ENCODE measurements at places on chromosomes 12 and 14.

DNA sequence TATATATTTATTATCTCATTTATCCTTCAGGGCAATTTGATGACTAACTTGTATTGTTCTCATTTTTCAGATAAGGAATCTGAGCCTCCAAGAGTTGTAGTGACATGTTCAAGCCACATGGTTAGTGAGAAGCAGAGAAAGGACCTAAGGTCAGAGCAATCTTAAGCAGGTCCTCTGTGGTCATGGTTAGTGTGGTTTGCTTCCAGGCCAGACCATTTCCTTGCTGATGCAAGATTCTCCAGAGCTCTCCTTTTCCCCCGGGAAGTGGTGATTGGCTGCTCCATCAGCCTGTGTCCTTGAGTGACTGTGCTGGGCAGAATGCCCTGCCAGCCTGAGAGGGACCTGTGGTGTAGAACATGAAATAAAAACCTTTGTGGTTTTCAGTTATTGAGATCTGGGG lies 141.3 kb downstream of the KTN1 start:
- DNase-seq, result no peak

GRCh38 chr12:60035835-60036234 lies 440.0 kb downstream of the SLC16A7 start:
- no peak for DNase-seq

- peak; percentile 67 for DNase-seq
Measured at GRCh38 chr12:122834921-122835749, at the start of gene HIP1R. Gene HIP1R, plus strand, starts transcription at chr12:122835457. Its CDS starts 94 bp downstream, at chr12:122835551.

DNA sequence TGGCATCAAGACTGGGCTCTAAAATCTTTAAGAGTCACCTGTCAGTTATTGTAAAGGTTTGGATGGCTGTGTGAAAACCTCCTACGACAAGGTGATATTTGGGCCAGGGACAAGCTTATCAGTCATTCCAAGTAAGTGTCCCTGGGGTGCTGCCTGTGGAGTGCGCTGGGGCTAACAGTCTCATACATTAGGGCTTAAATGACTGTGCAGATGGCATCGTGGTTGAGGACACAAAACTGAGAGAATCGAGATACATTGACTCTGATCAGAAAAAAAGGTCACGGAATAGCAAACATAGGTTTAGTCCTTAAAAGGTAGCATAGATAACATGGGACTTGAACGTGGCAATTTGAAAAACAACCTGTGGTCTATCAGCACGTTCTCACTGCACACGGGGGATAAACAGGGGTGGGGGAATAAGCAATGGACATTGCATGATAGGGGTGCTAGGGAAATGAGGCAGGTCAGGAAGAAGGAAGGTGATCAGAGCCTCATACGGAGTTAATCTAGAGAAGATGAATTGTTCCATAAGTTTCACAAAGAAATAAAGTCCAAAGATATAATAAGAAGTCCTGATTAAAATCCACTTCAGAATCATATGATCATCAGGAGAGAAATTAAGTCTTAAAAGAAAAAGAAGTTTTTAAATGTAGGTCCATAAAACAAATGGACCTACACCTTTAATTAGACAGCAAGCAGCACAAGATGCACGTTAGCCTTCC lies 100.3 kb downstream of the DAD1 start:
- DNase-seq, result no peak

DNA sequence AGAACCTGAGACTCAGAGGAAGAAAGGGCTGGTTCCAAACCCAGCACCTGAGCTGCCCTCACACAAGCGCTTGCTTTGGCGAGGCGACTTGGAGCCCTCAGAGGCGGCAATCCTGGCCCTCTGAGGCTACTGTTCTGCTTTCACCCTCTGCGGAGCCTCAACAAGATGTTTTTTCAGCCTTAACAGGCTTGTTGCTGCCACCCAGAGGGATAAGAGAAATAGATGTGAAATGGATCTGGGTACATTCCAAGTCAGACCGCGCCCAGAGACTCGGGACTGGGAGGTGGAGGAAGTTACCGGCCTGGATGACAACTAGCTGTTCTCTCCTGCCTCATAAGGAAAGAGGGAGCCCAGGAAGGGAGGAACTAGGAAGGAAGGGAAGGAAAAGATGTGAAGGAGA lies 89.6 kb downstream of the TTC7B start:
- DNase-seq, result no peak

- DNase-seq, result no peak
Measured at GRCh38 chr14:61542848-61543790, 152.2 kb upstream of the HIF1A start.

- no peak for DNase-seq
Measured at GRCh38 chr12:78802593-78802992, 62.0 kb upstream of the SYT1 start.

GRCh38 chr12:88571543-88571942 lies 8.7 kb downstream of the KITLG start:
- DNase-seq, result no peak

- no peak for DNase-seq
Measured at GRCh38 chr12:99093166-99093565, 448.1 kb downstream of the APAF1 start.

GRCh38 chr14:56501909-56502530 lies 77.6 kb upstream of the TMEM260 start:
- DNase-seq, result no peak

DNA sequence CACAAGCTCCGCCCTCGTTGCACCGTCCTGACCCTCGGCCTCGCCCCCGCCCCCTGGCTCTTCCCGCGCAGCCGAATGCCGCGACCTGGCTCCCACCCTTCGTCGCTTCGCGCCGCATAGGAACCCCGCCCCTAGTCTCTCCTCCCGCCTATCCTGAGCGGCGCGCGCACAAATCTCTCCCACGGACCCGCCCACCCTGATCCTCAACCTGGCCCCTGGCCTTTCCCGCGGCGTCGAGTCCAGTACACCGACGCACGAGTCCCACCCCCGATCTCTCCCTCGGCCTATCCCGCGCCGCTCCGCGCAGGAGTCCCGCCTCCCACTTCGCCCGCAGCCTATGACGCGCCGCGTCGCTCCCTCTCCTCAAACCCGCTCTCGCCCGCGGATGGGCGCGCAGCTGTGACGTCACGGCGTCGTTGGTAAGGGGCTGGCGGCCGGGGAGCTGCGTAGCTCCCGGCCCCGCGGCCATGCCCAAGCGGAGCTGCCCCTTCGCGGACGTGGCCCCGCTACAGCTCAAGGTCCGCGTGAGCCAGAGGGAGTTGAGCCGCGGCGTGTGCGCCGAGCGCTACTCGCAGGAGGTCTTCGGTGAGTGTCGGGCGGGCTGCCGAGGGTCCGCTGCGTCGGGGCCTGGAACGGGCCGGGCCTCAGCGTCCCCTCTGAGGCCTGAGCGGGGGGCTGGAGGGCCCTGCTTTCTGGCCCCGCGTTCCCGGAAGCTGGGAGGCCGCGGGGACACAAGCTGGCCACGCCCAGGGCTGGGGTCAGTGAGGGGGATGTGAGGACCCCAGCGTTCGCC lies at the start of gene SIVA1:
Gene SIVA1 (plus strand): TSS at position 413 of the 793 bp plus-strand sequence. CDS start 55 bp downstream, at position 468.
- DNase-seq, result peak; percentile 100

- DNase-seq, result no peak
Measured at GRCh38 chr14:65769151-65769550, 356.6 kb downstream of the FUT8 start.

DNA sequence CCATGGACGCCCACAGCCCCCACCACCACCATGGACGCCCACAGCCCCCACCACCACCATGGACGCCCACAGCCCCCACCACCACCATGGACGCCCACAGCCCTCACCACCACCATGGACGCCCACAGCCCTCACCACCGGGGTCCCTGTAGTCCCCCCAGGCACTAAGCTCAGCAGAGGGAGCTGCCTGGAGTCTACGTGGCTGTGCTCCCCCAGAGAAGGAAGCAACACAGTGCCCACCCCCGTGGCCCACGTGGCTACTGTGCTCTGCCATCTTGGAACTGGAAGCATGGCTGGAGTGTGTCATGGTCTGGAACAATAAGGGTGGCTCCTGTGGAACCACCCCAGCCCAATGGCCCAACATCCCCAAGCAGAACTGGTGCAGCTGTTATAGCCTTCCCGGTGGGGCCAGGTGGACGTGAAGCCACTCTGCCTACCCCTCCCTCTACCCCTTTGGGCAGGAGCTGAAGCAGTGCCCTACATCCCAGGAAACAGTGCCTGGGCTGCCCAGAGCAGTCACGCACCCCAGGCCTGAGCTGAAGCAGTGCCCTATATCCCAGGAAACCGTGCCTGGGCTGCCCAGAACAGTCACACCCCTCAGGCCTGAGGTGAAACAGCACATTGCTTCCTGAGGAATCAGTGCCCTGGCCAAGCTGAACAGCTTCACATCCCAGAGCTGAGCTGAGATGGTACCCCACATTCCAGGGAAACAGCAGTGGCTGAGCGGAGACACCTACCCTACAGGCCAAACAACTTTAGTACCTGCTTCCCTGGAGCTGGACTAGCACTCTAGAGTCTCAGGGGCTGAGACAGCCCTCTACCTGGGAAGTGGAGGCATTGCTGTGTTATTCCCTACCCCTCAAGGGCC lies 9.0 kb upstream of the SFSWAP start:
- no peak for DNase-seq

DNA sequence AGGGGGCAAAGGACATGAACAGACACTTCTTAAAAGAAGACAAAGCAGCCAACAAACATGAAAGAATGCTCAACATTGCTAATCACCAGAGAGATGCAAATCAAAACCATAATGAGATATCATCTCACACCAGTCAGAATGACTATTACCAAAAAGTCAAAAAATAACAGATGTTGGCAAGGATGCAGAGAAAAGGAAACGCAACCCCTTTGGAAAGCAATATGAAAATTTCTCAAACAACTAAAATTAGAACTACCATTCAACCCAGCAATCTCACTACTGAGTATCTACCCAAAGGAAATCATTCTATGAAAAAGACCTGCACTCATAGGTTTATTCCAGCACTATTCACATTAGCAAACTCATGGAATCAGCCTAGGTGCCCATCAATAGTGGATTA lies 25.6 kb downstream of the MDM1 start:
- DNase-seq, result no peak

DNA sequence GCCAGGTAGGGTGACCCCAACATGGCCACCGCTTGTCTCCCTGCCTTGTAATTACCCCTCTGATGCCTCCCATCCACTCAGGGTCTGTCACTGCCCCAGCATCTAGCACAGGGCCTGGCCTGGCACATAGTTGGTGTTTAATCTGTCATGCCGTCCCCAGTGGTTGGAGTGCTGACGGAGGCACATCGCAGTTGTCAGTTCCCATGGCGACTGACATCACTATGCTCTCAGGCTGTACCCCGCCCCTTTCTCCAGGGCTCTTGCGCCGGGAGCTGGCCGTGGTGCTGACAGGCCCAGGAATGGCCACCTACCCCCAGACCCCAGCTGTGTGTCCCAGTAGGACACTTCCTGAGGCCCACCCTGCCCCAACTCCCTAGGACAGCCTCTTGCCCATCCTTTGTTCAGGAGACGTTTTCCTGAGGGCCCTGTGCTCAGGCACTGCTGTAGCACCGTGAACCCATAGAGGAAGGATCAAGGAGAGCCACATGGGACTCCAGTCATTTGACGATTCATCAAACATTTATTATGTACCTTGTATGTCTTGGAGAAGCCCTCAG lies 23.0 kb downstream of the FAM222A start:
- no peak for DNase-seq

GRCh38 chr12:77202457-77203060 lies 137.2 kb upstream of the E2F7 start:
- DNase-seq, result no peak

- no peak for DNase-seq
Measured at GRCh38 chr14:50828721-50829488, 2.1 kb downstream of the NIN start.

DNA sequence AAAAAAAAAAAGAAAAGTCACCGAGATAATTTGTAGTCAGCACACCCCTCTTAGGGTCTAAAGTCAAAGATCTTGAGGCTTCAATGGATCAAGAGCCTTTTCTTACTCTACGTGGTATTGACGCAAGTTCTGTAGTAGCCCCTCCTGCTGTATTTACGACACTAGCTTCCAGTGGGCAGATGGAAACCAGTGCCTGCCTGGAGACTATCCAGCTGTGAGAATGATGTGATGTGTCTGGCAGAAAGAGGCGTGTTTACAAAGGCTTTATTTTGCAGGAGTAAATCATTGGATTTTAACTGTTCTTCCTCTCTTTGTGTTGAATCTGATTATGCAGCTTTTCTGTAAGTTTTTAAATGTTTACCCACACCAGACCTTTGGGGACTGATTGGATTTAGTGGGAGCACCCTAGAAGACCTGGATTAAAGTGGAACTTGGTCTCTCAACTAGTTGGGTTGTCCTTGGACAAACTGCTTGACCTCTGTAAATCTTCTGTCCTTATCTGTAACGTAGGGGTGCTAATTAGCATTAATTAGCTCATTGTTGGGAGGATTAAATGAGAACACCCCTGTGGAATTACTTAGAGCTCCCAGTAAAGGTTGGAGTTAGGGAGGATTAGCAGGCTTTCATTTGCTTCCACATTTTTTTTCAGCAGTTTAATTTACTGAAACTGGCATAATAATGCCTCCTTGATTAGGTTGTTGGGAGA lies 72.4 kb downstream of the RASSF3 start:
- DNase-seq, result no peak

DNA sequence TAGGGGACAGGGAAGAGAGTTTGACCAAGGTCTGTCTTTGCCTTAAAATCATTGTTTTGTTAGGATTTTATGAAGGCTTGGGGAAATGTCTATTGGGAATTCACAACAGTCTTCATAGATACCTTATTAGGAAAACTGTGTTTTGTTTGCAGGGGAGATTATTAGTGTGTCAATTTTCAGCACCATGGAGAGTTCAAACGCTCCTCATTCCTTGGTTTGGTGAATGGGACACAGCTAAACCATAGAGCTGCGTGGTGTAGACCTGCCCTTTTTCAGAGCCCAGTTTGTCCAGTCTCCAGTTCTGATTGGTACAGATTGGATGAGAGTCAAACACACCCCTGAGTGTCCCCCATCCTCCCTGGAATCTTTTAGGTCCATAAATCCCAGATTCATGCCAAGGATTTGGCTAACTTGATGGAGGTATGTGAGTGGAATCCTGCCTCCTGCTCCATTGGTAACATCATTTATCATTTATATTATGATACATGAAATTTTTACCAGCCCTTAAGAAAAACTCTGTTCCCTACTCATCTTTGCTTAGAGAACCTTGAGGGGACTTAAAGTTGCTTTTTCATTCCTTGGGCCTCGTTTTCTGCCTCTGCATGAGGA lies 12.0 kb downstream of the NGDN start:
- no peak for DNase-seq

GRCh38 chr12:27003421-27004381 lies 10.5 kb downstream of the TM7SF3 start:
- DNase-seq, result no peak

GRCh38 chr12:80321653-80322052 lies 122.4 kb upstream of the PTPRQ start:
- no peak for DNase-seq
